ENCODE measurements at places on chromosomes 4 and X.

GRCh38 chr4:2829321-2829932 is 14.2 kb upstream of the ADD1 start:
- no peak overlapping the region for H3K27ac ChIP-seq
- H3K4me3 ChIP-seq, result no peak overlapping the region
- H3K27me3 ChIP-seq, result no peaks in the 10 kb centered on the region
- peaks cover 78% of the 10 kb centered on the region for H3K36me3 ChIP-seq
- DNase-seq, result no peak

- no peak overlapping the region for H3K27ac ChIP-seq
- DNase-seq, result no peak
- no peaks in the 10 kb centered on the region for H3K36me3 ChIP-seq
- H3K4me3 ChIP-seq, result no peak overlapping the region
Observed at GRCh38 chr4:119897260-119897659, 169.4 kb downstream of the MAD2L1 start.

DNA sequence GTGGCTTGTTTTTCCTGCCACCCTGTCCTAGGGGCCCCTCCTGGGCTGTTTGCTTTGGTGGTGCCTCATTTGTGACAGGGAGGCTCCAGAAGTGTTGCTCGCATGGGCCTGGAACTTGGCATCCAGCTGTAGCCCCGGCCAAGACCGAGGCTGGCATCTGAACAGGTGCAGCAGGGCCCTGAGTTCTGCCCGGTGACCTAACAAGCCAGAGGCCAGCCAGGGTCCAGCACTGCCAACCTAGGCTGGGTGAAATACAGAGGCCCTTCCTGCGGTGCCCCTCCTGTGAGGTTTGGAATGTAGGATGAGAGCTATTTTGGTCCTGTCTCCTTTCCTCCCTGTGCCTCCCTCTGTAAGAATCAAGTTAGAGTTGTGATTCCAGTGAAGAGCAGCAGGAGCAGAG is 58.5 kb downstream of the STARD8 start:
- no peaks in the 10 kb centered on the region for H3K4me1 ChIP-seq
- H3K27ac ChIP-seq, result no peak overlapping the region
- DNase-seq, result no peak
- no peaks in the 10 kb centered on the region for H3K27me3 ChIP-seq

DNA sequence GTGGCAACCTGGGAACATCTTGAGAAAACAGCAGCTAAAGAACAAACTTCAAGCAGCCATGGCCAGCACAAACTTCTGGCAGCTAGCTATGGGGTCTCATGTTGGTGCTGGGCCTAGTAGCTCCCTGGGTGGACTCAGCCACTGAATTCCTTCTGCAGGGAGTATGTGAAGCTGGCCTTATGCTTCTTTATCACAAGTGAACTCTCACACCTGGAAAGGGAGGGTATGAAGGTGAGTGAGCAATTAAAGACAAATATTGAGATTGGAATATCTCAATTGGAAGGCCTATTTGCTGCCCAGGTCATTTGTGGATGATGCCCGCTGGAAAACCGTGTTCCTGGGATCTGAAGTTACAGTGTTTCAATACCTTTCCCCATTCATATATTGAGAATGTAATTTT is 153.3 kb upstream of the RPS6KA3 start:
- no peak overlapping the region for H3K4me3 ChIP-seq
- H3K36me3 ChIP-seq, result no peaks in the 10 kb centered on the region
- no peaks in the 10 kb centered on the region for H3K27me3 ChIP-seq
- no peak for DNase-seq

- peaks cover 6% of the 10 kb centered on the region for H3K4me1 ChIP-seq
- H3K27me3 ChIP-seq, result no peaks in the 10 kb centered on the region
- no peak overlapping the region for H3K27ac ChIP-seq
- H3K36me3 ChIP-seq, result no peaks in the 10 kb centered on the region
Observed at GRCh38 chrX:37796310-37796709, 16.5 kb downstream of the CYBB start.

DNA sequence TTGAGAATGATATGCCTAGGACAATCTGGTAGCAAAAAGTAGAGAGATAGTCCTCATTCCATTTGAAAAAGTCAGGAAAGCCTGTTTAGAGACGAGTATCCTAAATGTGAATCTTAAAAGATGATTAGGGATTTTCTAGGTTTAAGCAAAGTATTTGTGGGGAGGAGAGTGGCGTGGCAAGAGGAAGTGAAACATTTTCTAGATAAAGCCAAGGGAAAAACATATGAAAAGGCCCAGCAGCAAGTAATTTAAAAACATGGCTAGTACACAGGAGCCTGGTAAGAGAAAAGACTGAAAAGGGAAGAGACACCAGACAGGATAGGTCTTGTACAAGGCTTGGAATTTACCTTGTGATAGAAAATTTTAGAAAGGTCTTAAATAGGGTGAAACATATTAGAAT is 45.9 kb downstream of the CORIN start:
- H3K4me3 ChIP-seq, result no peak overlapping the region
- no peak for DNase-seq
- no peak overlapping the region for H3K27ac ChIP-seq

DNA sequence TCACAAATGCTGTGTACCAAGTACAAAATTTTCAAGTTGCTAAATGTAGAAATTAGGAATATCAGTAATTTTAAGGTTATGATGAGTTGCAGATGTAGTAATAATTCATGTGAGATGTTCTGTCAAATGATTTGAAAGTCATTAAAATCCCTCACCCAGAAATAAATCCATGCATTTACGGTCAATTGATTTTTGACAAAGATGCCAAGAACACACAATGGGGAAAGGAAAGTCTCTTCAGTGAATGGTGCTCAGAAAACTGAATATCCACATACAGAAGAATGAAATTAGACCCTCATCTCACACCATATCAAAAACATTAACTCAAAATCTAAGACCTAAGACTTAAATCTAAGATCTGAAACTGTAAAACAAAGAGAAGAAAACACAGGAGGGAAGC is 12.9 kb upstream of the BMPR1B start:
- H3K27me3 ChIP-seq, result no peaks in the 10 kb centered on the region
- H3K36me3 ChIP-seq, result no peaks in the 10 kb centered on the region
- DNase-seq, result no peak
- H3K4me1 ChIP-seq, result no peaks in the 10 kb centered on the region
- no peak overlapping the region for H3K4me3 ChIP-seq

DNA sequence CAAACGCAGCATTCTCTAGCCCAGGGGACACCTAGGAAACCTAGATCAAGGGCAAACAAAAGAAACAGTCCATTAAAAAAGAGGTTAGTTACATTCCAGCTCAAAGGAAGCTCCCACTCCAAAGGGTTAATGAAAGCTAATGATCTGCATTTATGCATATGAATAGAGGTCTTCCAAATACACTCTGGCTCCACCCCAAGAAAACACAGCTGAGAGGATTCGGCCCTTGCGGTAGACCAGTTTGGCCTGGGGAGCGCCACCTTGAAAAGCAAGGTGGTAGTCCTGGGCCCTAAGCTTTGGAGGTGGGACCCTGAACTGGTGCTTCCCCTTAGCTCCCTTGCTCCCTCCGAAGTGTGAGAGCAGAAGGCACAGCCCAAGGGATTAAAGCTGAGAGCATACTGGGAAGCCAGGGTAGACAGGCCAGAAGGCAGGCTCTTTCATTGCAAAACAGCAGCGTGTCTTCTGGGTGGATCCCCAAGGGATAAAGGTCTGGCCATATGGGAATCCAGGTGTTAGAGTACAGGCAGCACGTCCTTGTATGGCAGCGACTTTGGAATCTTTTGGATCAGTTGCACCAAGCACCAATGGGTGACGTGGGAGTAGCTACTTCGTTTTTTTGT is 3.7 kb downstream of the GABRQ start:
- peaks cover 32% of the 10 kb centered on the region for H3K27me3 ChIP-seq
- no peaks in the 10 kb centered on the region for H3K4me1 ChIP-seq
- H3K36me3 ChIP-seq, result no peaks in the 10 kb centered on the region
- H3K4me3 ChIP-seq, result no peak overlapping the region

GRCh38 chr4:81257021-81257420 is 42.0 kb upstream of the PRKG2 start:
- no peaks in the 10 kb centered on the region for H3K27me3 ChIP-seq
- H3K4me1 ChIP-seq, result no peaks in the 10 kb centered on the region
- H3K4me3 ChIP-seq, result no peak overlapping the region
- no peak for DNase-seq
- H3K36me3 ChIP-seq, result no peaks in the 10 kb centered on the region
- H3K27ac ChIP-seq, result no peak overlapping the region

DNA sequence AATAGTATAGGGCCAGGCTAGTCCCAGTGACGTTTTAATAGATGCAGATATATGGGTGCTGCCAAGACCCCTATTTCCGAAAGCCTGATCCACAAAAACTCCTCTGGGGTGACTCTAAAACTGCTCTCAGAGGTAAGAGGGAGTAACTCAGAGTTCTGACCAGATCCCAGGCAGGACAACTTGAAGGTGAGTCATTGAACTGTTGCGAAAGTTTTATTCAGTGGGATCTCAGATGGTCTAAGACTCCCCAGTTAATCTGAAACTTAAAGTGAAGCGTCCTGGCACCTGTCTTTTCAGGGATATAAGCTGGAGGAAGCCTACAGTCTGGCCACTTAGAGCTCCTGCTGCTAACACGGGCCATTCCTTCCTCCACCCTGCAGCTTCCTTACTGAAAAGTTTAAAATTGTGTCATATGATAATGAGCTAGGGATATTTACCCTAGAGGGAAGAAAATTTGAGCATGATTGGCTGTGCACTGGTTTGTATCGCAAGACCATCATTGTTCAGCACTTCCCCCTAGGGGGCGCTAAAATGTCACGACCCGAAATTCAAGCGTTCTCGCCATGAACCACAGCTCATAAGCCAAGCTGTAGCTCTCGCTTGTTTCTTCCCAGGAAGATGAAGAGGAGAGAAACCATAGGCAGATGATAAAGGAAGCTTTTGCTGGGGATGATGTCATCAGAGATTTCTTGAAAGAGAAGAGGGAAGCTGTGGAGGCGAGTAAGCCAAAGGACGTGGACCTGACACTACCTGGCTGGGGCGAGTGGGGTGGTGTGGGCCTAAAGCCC is 19.5 kb downstream of the UTP14A start:
- peaks cover 39% of the 10 kb centered on the region for H3K36me3 ChIP-seq
- DNase-seq, result peak; percentile 59
- peaks cover 4% of the 10 kb centered on the region for H3K4me1 ChIP-seq
- H3K27me3 ChIP-seq, result no peaks in the 10 kb centered on the region
- no peak overlapping the region for H3K27ac ChIP-seq
- no peak overlapping the region for H3K4me3 ChIP-seq

DNA sequence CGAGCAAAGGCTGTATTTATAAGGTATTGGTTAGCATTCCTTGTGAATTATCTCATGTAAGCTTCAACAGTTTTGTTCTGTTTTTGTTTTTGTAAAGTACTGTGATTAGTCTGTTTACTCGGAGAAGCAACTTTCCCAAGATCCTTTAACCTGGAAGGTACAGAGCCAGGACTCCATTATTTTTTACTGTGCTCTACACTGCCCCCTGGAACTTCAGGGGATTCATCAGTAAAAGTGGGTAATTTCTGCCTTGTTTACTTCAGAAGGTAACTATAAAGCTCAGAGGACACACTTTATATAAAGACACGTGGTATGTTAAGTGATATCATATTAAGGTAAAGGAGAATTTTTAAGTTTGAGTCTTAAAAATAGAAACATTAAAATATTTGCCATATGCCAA is 124.9 kb downstream of the IQCM start:
- H3K27ac ChIP-seq, result no peak overlapping the region
- no peak for DNase-seq
- no peaks in the 10 kb centered on the region for H3K36me3 ChIP-seq
- H3K27me3 ChIP-seq, result no peaks in the 10 kb centered on the region
- no peak overlapping the region for H3K4me3 ChIP-seq
- no peaks in the 10 kb centered on the region for H3K4me1 ChIP-seq

- H3K36me3 ChIP-seq, result no peaks in the 10 kb centered on the region
- H3K4me1 ChIP-seq, result no peaks in the 10 kb centered on the region
- no peak for DNase-seq
- no peak overlapping the region for H3K4me3 ChIP-seq
- no peak overlapping the region for H3K27ac ChIP-seq
- no peaks in the 10 kb centered on the region for H3K27me3 ChIP-seq
Observed at GRCh38 chr4:159142241-159142640, 39.4 kb downstream of the RAPGEF2 start.

DNA sequence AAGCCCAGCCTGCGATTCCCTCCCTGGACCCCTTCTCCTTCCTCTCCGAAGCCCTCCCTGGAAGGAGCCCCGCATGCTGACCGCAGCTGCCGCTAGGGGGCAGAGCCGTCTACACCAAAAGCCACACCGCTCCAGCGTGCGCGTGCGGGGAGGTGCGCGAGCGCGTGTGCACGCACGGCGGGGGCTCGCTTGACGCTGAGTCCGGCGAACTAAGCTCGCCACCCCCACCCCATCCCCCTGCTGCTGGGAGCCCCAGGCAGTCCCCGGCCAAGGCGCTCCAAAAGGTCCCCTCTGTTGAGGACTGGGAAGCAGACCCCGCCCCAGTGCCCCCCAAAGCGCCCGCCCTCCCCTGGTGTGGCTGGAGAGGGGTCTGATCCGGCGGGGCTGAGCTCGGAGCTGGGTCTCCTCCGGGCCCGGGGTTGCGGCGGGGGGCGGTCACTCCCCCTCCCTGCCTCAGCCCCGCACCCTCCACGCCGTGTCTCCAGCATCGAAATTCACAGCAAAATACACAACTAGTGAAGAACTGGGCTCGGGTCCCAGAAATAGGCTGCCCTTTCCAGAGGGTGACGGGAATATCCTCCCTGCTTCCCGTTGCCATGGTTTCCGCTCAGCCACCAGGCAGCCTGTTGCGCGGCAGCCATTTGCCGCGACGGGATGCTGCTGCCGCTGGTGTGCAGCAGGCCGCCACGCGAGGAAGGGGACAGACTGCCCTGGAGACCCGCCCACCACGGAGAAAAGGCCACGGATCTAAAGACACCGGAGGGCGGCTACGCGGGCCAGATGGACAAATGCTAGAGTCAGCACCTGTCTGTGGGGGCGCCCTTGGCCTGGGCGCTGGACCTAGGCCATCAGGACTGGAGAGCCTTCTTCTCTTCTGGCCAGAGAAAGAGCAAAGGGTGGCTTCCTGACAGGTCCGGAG is 11.2 kb upstream of the CCNQ start:
- no peaks in the 10 kb centered on the region for H3K36me3 ChIP-seq
- H3K4me3 ChIP-seq, result peak overlapping the region; percentile 61
- H3K27ac ChIP-seq, result peak overlapping the region; percentile 22
- no peaks in the 10 kb centered on the region for H3K27me3 ChIP-seq
- H3K4me1 ChIP-seq, result peaks cover 18% of the 10 kb centered on the region

- H3K4me3 ChIP-seq, result no peak overlapping the region
- no peaks in the 10 kb centered on the region for H3K4me1 ChIP-seq
- DNase-seq, result no peak
- no peaks in the 10 kb centered on the region for H3K27me3 ChIP-seq
- H3K36me3 ChIP-seq, result no peaks in the 10 kb centered on the region
Observed at GRCh38 chrX:103540145-103540544, 20.9 kb upstream of the RAB40A start.

- DNase-seq, result no peak
- H3K27me3 ChIP-seq, result no peaks in the 10 kb centered on the region
- H3K36me3 ChIP-seq, result no peaks in the 10 kb centered on the region
- no peak overlapping the region for H3K27ac ChIP-seq
Observed at GRCh38 chrX:39493168-39493567, 604.6 kb downstream of the BCOR start.

- H3K27me3 ChIP-seq, result no peaks in the 10 kb centered on the region
- no peaks in the 10 kb centered on the region for H3K4me1 ChIP-seq
- no peak overlapping the region for H3K4me3 ChIP-seq
- H3K27ac ChIP-seq, result no peak overlapping the region
- no peaks in the 10 kb centered on the region for H3K36me3 ChIP-seq
Observed at GRCh38 chr4:7275067-7275466, 82.7 kb downstream of the SORCS2 start.
